Activated T-helper 2 cell treated with anti-CD3 and anti-CD28 coated beads, Interferon-gamma antibody, Interleukin-2, Interleukin-4, amounts not matched to agents 10 μg/mL and 5 μg/mL and 100 μg/mL, durations not matched to agents 14 hours and 24 hours and 36 hours (primary cell): ENCODE measurements at places on chromosomes 3 and 15.
A peak's percentile ranks its signal among the peaks of the same experiment; 100 is the strongest.

DNA sequence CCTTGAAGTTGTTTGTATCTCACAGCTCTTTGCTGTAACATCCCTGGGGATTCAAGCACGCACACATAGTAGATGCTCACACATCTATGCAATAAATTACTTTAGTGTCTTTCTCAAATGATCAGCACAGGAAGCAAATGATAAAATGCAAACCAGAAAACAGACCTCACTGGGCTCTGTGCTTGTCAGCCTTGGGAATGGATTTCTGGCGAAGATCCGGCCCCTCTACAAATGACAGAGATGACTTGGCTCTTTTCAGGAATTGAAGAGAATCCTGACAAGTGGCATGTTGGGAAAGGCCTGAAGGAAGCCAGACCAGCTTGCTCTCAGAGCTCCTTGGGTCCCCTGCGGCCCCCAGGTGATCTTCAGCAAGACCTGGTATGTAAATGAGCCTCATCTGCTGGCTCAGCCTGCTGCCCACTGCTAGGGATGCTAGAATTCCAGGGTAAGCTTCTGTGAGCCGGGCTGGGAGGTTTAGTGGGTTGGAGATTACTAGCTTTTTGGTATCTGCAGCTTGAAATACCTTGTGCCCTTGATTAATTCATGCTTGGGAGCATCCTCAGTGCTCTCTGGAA lies 54.1 kb downstream of the LPP start:
- DNase-seq: no peak
- H3K27me3 ChIP-seq: no peaks in the 10 kb centered on the region
- peaks cover 2% of the 10 kb centered on the region for H3K4me1 ChIP-seq
- H3K27ac ChIP-seq: no peak overlapping the region

DNA sequence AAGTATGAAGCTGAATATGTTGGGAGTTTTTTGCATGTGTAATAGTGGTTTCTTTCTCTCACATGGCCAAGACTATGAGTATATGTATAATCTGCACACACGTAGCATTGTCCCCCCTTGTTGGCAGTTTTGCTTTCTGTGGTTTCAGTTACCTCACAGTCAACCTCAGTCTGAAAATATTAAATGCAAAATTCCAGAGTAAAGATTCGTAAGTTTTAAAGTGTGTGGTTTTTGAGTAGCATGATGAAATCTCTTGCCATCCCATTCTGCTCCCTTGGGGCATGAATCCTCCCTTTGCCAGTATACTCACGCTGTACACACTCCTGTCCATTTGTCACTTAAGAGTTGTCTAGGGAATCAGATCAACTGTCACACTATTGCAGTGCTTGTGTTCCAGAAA lies 742.0 kb upstream of the CCDC54 start:
- no peak for DNase-seq
- peaks cover 5% of the 10 kb centered on the region for H3K27me3 ChIP-seq
- no peaks in the 10 kb centered on the region for H3K36me3 ChIP-seq
- H3K27ac ChIP-seq: no peak overlapping the region
- H3K4me1 ChIP-seq: no peaks in the 10 kb centered on the region

- no peak overlapping the region for H3K27ac ChIP-seq
- no peak for DNase-seq
- H3K36me3 ChIP-seq: no peaks in the 10 kb centered on the region
These were observed 79.0 kb upstream of the SUCLG2 start for GRCh38 chr3:67733269-67733950.

- H3K36me3 ChIP-seq: peaks cover 23% of the 10 kb centered on the region
- DNase-seq: no peak
- H3K27me3 ChIP-seq: no peaks in the 10 kb centered on the region
- H3K27ac ChIP-seq: no peak overlapping the region
- H3K4me1 ChIP-seq: peaks cover 6% of the 10 kb centered on the region
These were observed 31.3 kb upstream of the BCL2L10 start for GRCh38 chr15:52143873-52144272.

DNA sequence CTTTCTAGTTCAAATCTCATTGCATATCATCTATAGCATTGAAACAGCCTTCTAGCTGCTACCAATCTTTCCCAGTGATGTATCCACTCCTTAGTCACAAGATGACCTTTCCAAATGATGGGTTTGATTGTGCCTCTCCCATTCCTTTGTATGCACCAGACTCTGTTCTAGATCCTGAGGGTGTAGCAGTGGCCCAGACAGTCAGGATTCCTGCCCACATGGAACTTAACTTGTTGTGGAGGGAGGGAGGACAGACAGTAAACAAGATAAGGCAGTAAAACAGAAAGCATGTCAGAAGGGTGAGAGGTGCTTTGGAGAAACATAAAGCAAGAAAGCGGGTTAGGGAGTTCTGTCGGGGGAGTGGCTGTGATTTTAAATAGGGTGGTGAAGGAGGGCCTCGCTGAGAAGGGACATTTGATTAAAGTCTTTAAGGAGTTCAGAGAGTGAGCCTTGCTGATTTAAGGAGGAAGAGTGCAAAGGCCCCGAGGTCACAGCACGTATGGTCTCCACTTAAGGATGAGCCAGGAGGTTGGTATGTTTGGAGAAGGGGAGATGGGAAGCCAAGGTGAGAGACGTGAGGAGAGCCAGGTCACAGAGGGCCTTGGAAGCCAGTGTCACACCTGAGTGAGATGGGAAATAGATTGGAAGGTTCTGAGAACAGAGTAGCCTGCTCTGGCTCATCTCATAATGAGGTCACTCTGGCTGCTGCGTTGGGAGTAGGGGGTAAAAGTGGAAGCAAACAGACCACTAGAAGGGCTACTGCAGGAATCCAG lies 38.3 kb downstream of the FAM43A start:
- H3K27ac ChIP-seq: no peak overlapping the region
- no peak for DNase-seq
- no peaks in the 10 kb centered on the region for H3K36me3 ChIP-seq
- peaks cover 8% of the 10 kb centered on the region for H3K27me3 ChIP-seq
- no peak overlapping the region for H3K4me3 ChIP-seq
- H3K4me1 ChIP-seq: no peaks in the 10 kb centered on the region

- peaks cover 37% of the 10 kb centered on the region for H3K4me1 ChIP-seq
- H3K27ac ChIP-seq: no peak overlapping the region
- H3K36me3 ChIP-seq: no peaks in the 10 kb centered on the region
These were observed 487.0 kb upstream of the PROK2 start for GRCh38 chr3:72271923-72272322.

- no peaks in the 10 kb centered on the region for H3K36me3 ChIP-seq
- peak overlapping the region; percentile 3 for H3K4me3 ChIP-seq
- no peaks in the 10 kb centered on the region for H3K27me3 ChIP-seq
- H3K4me1 ChIP-seq: peaks cover 17% of the 10 kb centered on the region
- no peak for DNase-seq
- H3K27ac ChIP-seq: peak overlapping the region; percentile 56
These were observed 526.5 kb upstream of the PROK2 start for GRCh38 chr3:72311425-72311824.

DNA sequence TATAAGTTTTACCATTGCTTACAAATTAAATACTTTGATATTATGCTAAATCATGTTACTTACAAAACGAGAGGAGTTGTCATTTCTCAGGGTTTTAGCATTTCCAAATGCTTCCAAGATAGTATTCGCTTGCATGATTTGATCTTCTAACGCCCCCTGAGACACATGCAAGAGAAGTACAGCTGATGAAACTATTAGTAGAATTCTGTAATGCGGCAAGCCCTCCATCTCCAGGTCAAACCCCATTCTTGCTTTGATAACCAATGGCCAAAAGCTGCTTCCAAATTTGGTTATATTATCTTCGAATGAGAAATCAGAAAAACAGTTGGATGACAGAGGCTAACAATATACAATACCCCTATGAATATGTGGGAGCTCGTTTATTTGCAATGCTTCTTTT lies 14.7 kb downstream of the MYH15 start:
- H3K4me1 ChIP-seq: no peaks in the 10 kb centered on the region
- H3K36me3 ChIP-seq: no peaks in the 10 kb centered on the region
- H3K4me3 ChIP-seq: no peak overlapping the region
- H3K27me3 ChIP-seq: peaks cover 7% of the 10 kb centered on the region
- no peak for DNase-seq

- H3K36me3 ChIP-seq: no peaks in the 10 kb centered on the region
- H3K4me1 ChIP-seq: no peaks in the 10 kb centered on the region
- no peak for DNase-seq
These were observed 111.8 kb upstream of the TMC3 start for GRCh38 chr15:81485806-81486205.

DNA sequence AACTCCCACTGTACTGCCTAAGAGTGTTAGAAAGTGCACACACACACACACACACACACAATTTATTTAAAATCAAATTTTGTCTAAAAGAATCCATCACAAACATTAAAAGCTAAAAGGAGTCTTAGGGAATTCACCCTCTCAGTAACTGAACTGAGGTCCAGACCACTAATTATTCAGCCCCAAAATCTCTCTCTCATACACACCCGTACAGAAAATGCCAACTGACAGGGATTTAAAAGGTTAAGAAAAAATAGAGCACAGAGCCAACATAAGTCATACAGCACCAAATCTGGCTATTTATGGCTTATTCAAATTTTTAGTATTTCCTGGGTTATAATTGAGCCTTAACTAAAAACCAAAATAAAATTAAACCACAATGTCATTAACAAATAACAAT lies 20.7 kb downstream of the GBE1 start:
- no peak overlapping the region for H3K4me3 ChIP-seq
- no peaks in the 10 kb centered on the region for H3K27me3 ChIP-seq
- no peak overlapping the region for H3K27ac ChIP-seq

DNA sequence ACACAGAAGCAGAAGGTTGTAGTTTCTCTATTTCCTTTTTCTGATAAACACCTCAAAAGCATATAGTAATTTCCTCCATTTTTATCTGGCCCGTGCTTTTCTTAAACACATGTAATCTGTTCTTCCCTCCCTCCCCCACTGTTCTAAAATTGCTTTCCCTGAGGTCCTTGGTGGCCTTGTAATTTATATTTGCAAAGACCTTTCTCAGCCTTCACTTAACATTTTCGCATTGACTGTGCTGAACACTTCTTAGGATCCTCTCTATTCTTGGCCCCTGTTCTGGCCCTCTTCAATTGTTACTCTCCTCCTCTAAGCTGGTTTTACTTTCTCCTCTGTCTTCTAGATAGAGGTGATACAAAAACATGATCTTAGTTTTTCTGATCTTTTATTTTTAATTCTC lies 28.3 kb downstream of the GAP43 start:
- peaks cover 9% of the 10 kb centered on the region for H3K4me1 ChIP-seq
- H3K36me3 ChIP-seq: no peaks in the 10 kb centered on the region
- H3K4me3 ChIP-seq: no peak overlapping the region
- DNase-seq: no peak

- no peaks in the 10 kb centered on the region for H3K36me3 ChIP-seq
- no peaks in the 10 kb centered on the region for H3K27me3 ChIP-seq
- no peak overlapping the region for H3K4me3 ChIP-seq
These were observed 18.3 kb downstream of the MAGEL2 start for GRCh38 chr15:23629234-23629805.

DNA sequence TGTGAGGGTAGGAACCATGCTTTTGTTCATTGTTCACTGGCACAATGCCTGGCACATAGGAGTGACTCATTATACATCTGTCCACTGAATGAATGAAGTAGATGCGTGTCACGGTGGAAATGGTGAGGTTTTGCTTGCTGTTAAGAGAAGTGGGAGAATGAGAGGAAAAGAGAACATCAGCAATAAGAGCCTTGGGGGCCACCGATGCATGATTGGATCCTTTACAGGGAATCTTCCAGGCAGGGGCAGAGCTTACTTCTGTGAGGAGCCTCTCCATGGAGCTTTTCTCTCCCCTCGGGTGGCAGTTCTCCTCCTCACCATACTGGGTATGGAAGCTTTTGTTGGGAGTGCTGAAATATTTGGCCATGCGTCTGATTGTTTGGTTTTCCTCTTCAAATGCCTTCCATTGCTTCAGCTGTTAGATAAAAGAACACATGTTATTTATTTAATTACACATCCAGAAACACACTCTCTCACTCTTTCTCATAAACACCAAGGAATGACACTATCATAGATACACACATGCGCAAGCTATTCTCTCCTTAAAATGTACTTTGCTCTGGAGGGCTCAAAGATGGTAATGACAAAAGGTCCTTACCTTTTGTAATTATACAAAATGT lies 78.9 kb upstream of the GSK3B start:
- H3K4me3 ChIP-seq: no peak overlapping the region
- H3K36me3 ChIP-seq: no peaks in the 10 kb centered on the region
- H3K27me3 ChIP-seq: peaks cover 7% of the 10 kb centered on the region
- no peak for DNase-seq
- no peaks in the 10 kb centered on the region for H3K4me1 ChIP-seq

GRCh38 chr3:9913601-9914000 lies 3.3 kb upstream of the IL17RC start:
- H3K27me3 ChIP-seq: peaks cover 20% of the 10 kb centered on the region
- H3K36me3 ChIP-seq: no peaks in the 10 kb centered on the region
- DNase-seq: no peak
- peaks cover 19% of the 10 kb centered on the region for H3K4me1 ChIP-seq

DNA sequence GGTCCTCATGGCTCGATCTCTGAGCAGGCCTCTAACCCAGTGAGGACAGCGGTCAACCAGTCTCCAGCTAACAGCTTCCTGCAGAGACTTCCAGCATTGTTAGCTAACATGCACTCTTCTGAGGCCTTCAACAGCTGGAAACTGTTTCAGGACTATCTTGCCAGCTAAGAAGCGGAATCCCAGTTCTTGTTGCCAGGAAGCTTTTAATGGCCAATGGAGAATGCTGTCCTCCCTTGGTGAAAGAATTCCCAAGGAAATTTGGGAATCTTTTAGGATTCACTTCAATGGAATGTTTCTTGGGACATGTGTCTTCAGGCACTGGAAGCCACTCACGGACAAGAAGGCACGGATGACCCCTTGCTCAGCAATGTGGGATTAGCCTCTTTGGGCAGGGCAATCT lies 91.7 kb downstream of the CEMIP start:
- no peak overlapping the region for H3K27ac ChIP-seq
- H3K4me1 ChIP-seq: no peaks in the 10 kb centered on the region
- no peak for DNase-seq
- H3K36me3 ChIP-seq: no peaks in the 10 kb centered on the region
- H3K4me3 ChIP-seq: no peak overlapping the region
- no peaks in the 10 kb centered on the region for H3K27me3 ChIP-seq

DNA sequence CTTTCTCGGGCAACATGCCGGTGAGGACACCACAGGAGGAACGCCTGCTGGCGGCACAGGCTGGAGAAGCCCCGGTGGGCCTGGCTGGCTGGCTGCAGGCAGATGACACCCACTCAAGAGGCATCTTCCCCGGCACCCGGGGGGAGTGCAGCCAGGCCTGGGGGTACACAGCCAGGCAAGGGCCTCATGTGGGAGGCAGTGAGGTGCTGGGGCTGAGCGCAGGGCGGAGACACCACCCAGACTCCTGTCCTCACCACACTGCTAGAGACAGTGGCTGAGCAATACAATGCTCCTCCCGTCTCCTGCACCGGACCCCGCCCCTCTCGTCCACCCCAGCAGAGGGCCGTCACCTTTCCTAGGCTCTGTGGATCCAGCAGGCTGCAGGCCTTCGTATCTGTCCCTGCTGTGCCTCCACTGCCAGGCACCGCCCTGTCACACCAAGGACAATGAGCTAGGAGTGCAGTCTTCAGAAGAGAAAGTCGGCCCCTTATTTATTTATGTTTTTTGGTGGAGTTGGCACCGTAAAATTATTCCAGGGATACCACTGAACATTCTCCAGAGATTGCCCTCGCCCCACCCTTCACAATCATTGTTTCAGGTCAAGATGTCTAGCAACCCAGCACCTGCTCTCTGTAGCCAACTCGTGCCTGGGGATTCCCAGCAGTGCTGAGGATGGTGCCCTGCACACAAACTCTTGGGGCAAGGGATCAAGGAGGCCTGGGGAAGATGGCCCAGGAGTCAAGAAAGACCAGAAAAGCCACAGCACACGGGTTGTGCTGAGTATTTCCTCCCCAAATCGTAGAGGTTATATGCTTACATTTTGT lies 129.1 kb downstream of the ATP10A start:
- H3K27ac ChIP-seq: no peak overlapping the region
- H3K36me3 ChIP-seq: peaks cover 30% of the 10 kb centered on the region
- H3K4me3 ChIP-seq: no peak overlapping the region
- H3K27me3 ChIP-seq: no peaks in the 10 kb centered on the region

- H3K27me3 ChIP-seq: no peaks in the 10 kb centered on the region
- no peaks in the 10 kb centered on the region for H3K36me3 ChIP-seq
These were observed 132.2 kb downstream of the OSBPL10 start for GRCh38 chr3:31848911-31849310.
